ENCODE measurements at places on chromosomes 2 and 18.

- no peak for DNase-seq
These were observed 168.4 kb downstream of the IRS1 start for GRCh38 chr2:226631187-226631586.

DNA sequence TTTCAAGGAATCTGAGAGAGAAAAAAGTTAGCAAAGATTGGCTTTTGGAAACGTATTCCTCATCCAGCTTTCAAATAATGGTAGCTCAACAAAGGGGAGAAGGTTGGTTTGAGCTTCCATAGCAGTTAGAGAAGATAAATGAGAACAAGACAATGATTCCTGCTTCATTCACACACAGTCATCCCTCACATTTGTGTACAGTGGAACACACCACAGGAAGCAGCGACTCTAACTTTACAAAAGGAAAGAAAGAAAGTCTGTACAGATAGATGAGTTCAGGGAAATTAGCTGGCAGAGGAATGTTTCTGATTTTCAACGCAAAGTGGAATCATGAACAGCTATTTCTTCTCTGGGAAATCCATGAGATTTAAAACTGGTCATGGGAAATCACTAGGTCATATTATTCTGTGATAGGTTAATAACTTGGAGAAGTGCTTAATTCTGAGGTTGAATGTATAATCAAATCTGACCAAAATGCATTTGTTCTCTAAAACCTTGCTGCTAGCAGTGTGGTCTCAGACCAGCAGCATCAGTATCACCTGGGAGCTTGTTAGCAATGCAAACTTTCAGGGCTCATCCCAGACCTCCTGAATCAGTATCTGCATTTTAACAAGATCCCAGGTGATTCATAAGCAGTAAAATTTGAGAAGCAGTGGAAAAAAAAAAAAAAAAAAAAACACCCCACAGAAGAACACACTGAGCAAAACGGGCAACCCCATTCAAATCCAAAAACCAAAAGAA lies 112.0 kb downstream of the GRB14 start:
- no peak for DNase-seq

DNA sequence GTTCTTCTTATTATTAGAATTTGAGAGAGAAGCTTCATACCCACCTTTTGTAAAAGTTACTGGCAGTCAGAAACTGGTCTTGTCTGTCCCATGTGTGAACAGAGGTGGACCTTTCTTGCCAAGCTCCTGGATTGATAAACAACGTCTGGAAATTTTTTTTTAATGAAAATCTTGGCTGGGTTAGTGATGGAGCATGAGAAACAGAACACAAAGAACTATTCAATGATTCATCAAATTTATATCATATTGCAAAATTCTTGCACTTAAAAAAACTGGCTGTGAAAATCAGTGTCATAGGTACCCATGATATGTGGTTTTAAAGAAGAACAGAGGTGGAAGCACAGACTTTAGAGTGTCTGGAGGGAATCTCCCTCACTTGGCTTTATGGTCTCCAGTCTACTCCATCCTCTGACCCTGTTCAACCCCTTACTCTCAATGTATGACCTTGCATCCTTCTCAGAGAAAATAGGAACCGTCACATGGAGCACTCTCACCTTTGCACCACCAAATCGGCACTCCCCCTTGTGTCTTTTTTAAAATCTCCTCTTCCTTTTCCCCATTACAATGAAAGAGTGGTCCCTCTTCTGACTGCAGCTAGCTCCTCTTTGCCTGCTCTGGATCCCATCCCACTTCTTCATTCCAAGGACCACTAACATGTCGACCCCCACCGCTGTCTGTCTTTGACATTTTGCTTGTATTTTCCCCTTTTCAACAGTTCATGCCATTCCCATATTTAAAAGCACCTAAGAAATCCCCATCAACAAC lies 58.2 kb downstream of the COPS8 start:
- peak; percentile 39 for DNase-seq

GRCh38 chr2:237194906-237195305 lies 109.2 kb downstream of the COPS8 start:
- DNase-seq: no peak

GRCh38 chr2:67032076-67032475 lies 365.1 kb upstream of the ETAA1 start:
- DNase-seq: no peak

DNA sequence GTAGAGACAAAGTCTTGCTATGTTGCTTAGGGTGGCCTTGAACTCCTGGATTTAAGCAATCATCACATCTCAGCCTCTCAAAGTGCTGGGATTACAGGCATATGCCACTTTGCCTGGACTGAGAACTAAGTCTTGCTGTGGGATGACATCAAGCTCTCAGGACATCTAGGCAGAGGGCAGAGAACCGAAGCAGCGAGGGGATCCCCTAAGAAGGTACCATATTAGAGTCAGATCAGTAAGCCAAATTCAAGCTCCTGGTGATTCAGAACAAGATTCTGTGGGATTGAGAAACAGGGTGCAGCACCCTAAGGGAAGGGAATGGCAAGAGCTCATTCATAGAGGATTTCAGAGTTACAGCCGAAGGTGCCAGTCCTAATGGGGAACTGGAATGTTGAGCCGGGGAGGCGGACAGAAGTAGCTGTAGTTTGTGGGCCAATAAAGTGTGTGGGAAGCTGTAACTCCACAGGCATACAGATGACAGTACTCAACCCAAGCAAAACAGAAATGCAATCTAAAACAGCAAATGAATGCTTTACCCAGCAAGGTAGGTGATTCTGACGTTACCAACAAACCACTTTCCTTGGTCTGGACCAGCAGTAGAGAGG lies 30.9 kb downstream of the EPHA4 start:
- DNase-seq: no peak

- no peak for DNase-seq
These were observed 74.9 kb downstream of the GPD2 start for GRCh38 chr2:156511122-156511521.

DNA sequence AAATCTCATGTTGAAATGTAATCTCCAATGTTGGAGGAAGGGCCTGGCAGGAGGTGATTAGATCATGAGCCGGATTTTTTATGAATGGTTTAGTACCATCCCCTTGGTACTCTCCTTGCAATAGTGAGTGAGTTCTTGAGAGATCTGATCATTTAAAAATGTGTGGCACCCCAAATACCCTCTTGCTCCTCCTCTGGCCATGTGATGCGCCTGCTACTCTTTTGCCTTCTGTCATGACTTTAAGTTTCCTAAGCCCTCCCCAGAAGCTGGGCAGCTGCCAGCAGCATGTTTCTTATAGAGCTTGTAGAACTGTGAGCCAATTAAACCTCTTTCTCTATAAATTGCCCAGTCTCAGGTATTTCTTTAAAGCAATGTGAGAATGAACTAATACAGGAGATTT lies 72.6 kb upstream of the FIGN start:
- no peak for DNase-seq

Measured in AG08396 (cell line).